ENCODE measurements at places on chromosomes 7 and 10.
A peak's percentile ranks its signal among the peaks of the same experiment; 100 is the strongest.

GRCh38 chr7:159015454-159016410 lies 128.9 kb downstream of the VIPR2 start:
- DNase-seq, result peak; percentile 25

DNA sequence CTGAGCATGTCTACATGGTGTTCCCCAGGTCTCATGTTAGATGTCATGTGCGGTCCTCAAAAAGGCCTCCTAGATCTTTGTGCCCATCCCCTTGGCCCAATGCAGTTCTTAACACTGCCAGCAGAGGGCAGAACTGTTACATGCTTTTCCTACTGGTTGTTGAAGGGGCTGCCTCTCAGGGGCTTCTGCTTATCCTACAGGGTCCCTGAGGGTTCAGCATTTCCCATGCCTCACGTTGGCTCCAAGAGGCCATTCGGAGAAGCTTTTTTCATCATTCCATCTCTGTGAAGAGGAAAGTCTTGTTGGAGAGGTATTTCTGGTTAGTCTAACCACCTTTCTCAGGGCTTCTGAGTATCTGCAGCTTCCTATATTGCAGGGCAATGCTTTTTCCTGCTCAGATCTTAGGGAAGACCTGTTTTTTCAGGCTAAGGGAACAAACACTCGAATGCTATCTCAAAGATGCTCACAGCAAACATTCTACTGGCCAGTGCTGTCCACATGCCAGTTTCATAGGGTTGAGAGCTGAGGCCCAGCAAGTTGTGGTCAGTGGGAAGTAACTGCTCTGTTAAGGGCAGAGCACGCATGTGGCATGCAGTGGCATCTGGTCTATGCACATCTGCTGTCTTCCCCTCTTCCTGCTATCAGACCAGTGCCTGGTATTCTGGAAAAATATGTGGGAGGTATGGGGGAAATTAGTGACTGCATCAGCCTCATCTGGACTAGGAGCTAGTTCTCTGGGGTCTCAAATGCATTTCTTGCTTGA lies 31.5 kb downstream of the MBL2 start:
- no peak for DNase-seq

GRCh38 chr10:32210306-32211045 lies 136.5 kb downstream of the EPC1 start:
- no peak for DNase-seq

DNA sequence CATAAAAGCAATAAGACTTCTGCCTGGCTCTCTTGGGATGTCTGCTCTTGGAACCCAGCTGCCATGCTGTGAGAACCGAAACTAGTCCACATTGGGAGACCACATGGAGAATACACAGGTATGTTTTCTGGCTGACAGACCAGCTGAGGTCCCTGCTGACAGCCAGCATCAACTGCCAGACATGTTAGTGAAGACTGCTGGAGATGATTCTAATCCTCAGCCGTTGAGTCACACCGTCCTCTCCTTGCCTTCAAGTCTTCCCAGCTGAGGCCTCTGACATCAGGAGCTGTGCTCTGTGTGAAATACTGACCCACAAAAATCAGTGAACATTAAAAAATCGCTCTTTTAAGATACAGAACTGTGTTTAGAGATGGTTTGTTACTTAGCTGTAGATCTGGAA lies 36.9 kb upstream of the AGR2 start:
- DNase-seq, result no peak

- no peak for DNase-seq
These were observed 149.3 kb upstream of the DPP6 start for GRCh38 chr7:153902862-153903261.

DNA sequence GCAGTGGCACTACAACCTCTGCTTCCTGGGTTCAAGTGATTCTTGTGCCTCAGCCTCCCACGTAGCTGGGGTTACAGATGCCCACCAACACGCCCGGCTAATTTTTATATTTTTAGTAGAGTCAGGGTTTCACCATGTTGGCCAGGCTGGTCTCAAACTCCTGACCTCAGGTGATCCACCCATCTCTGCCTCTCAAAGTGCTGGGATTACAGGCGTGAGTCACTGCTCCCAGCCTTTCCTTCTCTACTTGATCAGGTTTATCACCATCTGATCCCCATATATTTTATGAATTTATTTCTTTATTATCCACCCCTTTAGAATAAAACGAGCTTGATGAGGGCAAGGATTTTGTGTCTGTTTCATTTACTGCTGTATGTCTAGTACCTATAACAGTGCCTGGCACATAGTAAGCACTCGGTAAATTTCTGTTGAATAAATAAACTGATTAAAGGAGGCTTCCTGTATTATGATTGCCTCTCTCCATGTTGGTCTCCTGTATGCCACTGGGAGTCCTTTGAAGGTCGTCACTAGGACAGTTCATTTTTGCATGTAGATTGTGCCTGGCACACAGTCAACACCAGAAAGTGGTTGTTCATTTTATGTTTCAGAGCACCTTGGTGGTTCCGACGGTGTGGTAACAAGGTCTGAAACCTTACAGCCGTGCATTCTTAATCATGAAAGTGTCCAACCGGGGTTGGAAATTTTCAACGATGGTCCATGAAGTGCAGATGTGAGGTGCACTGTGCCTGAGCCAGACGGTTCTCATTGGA lies 9.6 kb upstream of the EIF3A start:
- DNase-seq, result no peak

Data from ascending aorta (tissue), 2 donors.